ENCODE measurements at places on chromosomes 7 and 10.
A peak's percentile ranks its signal among the peaks of the same experiment; 100 is the strongest.

- DNase-seq = no peak
Measured at GRCh38 chr10:112570585-112570984, 123.6 kb downstream of the VTI1A start.

DNA sequence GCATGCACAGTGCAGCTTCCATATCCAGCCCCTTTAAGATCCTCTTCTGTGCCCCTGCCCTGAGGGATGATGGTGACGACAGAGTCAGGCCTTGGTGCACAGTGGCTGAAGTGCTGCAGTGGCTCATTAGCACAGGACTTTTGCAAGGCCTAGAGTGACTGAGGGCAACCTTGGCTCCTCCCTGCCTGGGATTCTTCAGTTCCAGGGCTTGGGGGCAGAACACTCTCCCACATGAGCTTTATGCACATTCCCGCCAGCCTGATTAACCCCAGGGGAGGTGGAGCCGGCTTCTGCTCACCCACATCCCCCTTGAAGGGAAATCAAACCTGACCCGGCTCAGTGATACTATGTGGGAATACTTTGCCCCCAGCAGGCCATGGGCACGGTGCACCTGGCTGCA lies 253.4 kb downstream of the GALNT17 start:
- DNase-seq = no peak

GRCh38 chr10:2980116-2980515 lies 87.2 kb upstream of the PFKP start:
- no peak for DNase-seq

- DNase-seq = no peak
Measured at GRCh38 chr7:35366167-35367155, 112.6 kb upstream of the TBX20 start.

GRCh38 chr10:43049081-43049551 lies 27.8 kb upstream of the RET start:
- DNase-seq = no peak

DNA sequence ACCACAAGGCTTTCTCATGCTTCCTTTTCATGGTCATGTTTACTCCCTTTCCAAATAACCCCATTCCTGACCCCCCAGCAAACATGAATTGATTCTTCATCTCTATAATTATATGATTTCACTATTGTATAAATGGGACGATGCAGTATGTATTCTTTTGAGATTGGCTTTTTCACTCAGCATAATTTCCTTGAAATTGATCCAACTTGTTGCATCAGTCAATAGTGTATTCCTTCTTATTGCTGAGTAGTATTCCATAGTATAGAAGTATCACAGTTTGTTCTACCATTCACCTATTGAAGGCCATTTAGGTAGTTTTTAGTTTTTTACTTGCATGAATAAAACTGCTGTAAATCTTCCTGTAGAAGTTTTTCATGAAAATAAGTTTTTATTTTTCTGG lies 264.7 kb downstream of the BAMBI start:
- no peak for DNase-seq

DNA sequence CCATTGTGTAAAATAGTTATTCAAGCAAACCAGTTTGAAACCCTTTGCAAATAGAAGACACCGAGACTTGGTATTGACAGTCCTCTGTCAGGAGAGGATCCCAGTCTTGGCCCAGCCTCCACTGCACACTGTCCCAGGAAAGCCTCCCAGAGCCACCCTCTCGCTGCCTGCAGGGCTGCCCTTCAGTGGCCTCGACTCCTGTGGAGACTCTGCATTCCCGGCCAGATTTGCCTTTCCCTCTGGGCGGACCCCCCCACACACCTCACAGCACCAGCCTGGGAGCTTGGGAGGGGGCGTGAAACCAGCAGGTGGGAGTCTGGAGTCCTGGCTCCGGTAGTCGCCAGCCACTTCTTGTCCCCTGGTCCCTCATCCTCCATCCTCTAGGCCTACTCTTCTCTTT lies 48.7 kb downstream of the GRK5 start:
- no peak for DNase-seq

DNA sequence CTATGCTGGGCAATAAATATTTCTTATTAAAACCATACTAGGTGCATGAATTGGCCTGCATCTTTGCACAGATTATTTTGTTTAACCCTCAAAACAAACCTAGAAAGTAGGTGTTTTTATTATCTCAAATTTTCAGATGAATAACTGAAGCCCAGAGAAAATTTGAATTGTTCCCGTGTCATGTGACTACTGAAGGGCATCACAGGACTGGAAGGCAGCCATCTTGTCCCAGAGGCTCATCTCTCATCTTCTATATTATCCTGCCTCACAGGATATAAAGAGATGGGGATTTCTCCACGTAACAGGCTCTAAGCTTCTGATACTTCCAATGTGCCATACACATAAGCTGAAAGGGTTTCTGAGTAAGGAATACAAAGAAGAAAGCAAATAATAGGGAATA lies 84.0 kb upstream of the ODAD2 start:
- DNase-seq = no peak

DNA sequence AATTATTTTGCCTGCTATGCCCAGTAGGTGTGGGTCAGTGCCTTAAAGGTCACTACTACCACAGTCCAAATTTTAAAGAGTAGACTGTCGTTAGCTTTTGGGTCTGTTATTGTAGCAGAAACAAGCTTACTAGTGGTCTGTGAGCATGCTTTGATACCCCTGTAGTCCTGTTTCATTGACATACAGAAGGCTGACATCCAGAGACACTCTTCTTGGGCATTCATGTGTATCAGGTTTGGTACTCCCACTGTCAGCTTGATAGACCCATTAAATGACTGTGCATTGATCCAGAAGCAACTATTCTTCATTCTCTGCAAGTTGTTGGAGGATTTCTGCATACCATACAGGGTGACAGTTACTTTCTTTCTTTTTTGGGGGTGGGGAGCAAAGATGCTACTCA lies 884.4 kb upstream of the CELF2 start:
- no peak for DNase-seq

- DNase-seq = no peak
Measured at GRCh38 chr10:44205067-44205466, 179.8 kb downstream of the CXCL12 start.

DNA sequence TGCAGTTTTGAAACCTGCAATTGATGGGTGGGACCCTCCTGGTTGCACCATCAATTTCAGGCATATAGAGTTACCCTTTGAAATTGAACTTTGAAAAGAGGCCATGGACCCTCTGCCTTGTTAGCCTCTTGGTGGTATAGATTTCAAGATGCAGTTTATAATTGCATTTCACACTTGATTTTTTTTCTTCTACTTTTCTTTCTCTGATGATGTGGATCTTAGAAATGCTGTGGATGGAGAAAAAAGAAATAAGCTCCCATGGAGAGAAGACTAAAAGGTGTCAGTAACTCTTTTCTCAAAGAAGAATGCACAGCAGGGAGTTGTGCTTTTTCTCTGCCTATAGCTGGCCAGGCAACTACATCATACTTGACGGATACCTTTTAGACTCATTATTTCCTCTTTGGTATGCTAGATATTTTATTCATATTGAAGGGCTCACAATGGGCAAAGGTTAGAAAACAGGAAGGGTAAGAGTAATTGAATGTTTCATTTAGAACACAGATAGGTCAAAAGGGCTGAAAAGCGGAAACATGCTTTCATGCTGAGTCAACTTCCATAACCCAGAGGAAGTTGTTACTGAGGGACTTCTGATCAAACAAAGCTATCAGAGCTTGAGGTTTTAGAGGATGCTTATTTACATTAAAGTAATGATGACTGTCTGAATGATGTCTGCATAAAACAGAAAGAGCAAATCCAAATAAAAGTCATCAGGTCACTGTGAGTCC lies 773.2 kb upstream of the LRRN3 start:
- no peak for DNase-seq

DNA sequence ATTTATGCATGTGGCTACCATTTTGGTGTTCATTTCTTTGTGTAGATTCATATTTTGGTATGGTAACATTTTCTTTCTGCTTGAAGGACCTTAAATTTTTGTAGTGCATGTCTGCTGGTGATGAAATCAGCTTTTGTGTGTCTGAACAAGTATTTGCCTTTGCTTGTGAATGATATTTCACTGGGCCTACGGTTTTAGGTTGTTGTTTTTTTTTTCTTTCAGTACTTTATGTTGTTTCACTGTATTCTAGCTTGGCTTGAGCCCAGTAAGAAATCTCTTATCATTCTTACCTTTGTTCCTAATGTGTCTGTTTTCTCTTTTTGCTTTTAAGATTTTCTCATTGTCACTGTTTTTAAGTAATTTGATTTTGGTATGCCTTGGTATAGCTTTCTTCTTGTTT lies 31.9 kb downstream of the SAMD8 start:
- no peak for DNase-seq

DNA sequence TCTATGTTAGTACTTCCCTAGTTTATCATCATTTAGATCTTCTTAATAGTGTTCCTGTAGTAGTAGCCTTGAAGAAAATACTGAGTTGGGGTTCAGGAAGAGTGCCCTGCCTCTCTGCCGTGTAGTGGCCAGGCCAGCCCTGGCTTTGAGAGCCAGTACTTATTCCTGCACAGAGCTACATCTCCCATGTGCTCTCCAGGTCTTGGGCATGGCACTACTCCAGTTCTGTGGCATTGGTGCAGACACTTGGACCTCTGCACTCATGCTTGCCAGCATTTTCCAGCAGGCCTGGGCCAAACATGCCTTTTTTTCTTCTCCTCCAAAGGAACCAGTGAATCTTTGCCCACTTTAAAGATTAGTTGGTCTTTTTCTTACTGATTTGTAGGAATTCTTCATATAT lies 5.3 kb downstream of the GNG11 start:
- DNase-seq = no peak

- DNase-seq = no peak
Measured at GRCh38 chr7:26349005-26349915, 57.6 kb downstream of the SNX10 start.

DNA sequence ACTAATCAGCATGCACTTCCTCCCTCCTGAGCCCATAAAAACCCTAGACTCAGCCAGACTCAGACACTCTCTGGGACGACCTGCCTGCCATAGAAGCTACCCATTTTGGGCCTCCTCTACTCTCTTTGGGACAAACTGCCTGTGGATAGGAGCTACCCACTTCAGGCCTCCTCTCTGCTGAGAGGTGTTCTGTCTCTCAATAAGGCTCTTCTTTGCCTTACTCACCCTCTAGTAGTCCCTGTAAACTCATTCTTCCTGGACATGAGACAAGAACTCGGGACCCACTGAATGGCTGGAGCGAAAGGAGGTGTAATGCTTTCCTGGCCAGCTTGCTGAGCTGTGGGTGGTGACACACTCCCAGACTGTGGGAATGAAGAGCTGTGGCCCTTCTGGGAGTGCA lies 424.8 kb upstream of the FZD8 start:
- DNase-seq = no peak

DNA sequence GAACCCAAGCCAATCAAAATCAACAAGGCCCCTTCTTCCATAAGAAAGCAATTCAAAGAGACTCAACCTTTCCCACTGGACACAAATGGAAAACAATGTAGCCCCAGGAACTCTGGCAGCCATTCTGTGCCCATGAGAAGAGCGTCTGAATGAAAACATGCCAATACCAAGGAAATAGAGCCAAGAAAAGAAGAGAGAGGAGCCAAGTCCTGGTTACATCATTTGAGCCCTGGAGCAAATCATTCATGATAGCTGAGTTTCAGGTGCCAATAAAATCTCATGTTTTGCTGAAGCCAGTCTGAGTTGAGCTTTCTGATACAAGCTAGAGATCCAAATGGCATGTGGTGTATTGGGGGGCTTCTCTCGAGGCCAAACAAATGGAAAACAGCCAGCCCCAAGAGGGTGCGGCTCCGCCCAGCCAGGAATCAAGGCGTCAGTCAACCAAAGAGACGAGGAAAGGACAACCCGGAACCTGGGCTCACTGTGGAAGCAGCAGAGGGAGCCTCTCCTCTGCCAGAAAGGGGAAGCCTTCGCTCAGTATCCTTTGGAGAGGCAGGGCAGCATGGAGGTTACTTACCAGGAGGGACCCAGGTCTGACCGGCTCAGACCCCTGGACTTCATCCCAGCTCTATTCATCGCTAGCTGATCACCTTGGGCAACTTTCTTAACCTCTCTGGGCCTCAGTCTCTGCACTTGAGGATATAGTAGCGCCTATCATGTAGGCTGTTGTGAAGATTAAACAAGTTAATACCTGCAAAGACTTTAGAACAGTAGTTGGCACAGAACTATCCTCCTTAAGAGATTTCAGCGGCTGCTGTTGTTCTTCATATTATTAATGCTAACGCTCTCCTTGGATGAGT lies 61.8 kb downstream of the OAT start:
- DNase-seq = no peak

DNA sequence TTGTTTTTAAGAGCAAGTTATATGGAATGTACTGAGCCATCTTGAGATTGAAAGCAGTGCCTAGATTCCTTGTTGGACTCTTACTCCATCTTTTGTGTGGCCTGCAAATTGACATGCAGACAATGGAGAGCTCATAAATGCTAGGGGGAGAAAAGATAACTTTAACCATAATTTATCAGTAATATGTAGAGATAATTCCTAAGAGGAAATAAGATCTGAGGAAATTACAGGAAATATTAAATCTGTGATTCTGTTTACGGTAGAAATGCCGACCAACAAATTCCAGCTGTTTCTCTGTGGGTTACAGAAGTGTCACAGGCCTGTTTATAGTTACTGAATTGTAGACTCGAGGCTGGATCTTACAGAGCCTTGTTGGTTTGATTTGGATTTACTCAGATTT lies 348.0 kb downstream of the SUGCT start:
- DNase-seq = no peak

GRCh38 chr7:127066974-127067373 lies 185.8 kb downstream of the GRM8 start:
- peak; percentile 1 for DNase-seq

DNA sequence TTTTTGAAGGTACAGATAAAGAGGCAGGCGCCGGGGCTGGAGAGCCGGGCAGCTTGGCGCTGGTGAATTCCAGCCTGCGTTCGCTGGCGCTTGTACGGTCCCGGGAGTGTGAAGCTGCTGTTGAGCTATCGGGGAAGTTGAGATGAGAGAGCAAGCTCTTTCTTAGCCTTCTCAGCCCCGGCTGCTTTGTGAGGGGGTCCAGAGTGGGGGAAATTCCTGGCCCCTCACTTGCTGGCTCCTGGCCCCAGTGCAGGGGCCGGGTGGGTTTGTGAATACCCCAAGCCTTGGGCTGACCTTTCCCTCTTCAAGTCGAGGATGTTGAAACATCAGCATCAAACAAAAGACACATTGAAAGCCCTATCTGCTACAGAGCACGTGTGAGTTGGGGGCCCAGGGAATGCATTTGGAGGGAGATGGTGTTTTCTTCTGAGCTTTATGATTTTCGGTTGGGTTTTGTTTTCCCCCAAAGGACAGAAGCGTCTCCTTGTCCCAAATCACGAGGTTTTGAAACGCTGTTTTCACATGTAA lies 2.7 kb downstream of the ZMIZ1 start:
- no peak for DNase-seq

DNA sequence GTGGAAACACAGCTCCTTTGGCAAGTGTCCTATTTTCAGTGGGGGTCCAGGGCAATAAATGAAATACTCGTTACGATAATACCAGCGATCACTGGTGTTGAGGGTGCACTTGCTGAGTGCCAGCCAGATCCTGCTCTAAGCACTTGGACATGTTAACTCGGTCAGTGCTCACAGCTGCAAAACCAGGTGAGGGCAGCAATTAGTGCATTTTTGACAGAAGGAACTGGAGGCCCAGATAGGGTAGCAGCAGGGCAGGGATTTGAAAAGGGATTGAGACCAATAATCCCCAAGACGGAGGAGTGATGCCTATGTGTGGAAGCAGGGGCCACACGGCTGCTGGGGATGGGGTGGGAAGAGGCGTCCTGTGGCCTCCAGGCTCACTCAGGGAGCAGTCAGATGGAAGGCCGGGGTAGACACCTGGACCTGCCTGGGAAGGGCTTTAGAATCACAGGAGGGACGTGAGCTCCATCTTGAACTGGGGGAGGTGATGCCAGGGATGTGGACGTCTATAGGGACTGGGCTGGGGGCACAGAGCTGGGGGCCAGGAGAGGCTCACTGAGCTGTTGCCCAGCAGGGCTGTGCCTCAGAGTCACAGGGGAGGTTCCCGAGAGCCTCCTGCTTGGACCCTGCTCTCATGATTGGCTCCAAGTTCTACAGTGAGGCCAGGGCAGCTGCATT lies 14.3 kb downstream of the PTPRE start:
- DNase-seq = no peak

Data from Jurkat, Clone E6-1 (cell line).